ENCODE measurements at places on chromosomes 7 and 10.

GRCh38 chr7:155882596-155882995, 70.3 kb upstream of the SHH start:
- DNase-seq: no peak

DNA sequence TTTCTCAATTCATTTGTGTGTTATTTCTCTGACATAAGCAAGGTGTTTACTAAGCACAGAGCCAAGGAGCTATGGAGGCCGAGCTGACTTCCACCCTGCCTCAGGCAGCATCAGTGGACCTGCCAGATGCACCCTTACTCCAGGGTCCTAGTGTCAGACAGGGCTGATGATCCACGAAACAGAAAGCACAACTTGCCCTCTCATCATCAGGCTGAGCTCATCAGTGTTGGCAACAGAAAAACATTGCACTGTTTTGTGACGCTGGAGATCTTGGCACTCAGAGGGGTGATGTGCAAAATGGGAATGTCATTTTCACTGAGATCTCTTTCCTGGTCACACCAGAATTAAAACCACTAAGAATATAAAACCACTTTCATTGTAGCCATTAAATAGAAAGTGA, 201.8 kb downstream of the GLI3 start:
- DNase-seq: no peak

DNA sequence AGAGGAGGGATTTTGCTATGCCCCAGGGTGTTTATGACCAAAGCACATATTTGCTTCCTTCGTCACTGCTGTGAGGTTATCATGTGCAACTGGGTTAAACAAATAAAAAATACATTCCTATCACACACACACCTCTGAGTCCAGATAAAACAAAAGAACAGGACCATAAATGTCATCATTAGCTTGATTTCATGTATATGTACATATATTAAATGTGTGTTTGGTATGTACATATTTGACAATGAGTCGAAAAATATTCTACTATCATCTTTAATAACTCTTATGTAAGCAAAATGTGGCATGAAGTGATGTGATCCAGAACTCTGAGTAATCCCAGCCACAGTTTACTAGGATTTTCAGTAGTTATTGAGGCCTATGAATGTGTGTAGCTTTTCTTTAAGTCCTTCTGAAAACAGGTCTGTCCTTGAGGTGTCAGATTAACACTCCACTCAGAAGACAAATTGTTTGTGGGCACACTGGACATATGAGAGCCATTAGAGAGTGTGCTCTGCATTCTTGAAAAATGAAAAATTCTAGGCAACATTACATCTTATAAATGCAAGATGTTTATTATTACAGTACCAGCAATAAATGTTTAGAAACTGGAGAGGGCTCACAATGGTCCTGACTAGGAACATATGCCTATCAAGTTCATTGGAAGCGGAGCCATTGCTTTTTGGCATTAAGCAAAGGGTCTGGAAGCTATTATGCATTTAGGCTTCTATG, 335.1 kb upstream of the SEMA3A start:
- no peak for DNase-seq

DNA sequence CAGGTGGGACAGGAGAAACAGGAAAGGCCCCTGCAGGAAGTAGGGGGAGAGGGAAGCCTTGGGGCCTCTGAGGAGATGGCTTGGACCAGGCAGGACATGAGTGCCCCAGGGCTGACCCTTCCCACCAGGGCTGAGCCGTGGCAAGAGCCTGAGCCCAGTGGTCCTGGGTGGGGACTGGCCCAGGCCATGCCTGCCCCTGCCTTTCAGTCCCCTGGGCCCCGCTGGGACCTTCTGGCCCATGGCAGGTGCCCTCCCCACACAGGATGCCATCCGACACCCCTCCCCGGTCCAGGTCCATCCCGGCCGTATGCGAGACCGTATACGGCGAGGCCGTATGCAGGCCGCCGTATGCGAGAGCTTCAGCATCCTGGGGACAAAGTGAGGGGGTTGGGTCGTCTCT, 2.0 kb downstream of the GRIFIN start:
- DNase-seq: no peak

GRCh38 chr10:56318816-56319215, 42.2 kb downstream of the ZWINT start:
- no peak for DNase-seq

DNA sequence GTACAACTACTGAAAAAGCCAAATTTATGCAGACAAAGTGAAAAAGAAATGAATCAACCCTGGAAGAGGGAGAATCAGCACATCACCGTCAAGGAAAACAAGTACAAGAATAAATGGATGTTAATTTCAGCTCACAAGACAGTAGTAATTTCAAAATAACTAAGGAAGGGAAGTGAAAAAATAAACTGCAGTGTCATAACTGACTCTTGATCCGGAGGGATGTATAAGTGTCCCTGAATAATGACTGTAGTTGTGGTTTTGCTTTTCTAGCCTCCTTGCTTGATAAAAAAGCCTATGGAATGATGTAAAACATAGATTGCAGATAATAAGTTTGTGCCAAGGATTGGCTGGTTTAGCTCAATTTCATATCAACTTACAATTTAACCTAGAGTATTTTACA, 721.1 kb upstream of the C7orf33 start:
- DNase-seq: no peak

- DNase-seq: no peak
Measured at GRCh38 chr7:55475855-55476803, 96.2 kb downstream of the VOPP1 start.

GRCh38 chr10:2188371-2188770, 451.0 kb upstream of the ADARB2 start:
- no peak for DNase-seq
